ENCODE measurements at places on chromosomes 4 and X.

GRCh38 chrX:49838374-49838773 lies 9.3 kb downstream of the PAGE4 start:
- no peak for DNase-seq

- no peak for DNase-seq
Measured at GRCh38 chr4:136922066-136922465, 610.2 kb downstream of the PCDH18 start.

DNA sequence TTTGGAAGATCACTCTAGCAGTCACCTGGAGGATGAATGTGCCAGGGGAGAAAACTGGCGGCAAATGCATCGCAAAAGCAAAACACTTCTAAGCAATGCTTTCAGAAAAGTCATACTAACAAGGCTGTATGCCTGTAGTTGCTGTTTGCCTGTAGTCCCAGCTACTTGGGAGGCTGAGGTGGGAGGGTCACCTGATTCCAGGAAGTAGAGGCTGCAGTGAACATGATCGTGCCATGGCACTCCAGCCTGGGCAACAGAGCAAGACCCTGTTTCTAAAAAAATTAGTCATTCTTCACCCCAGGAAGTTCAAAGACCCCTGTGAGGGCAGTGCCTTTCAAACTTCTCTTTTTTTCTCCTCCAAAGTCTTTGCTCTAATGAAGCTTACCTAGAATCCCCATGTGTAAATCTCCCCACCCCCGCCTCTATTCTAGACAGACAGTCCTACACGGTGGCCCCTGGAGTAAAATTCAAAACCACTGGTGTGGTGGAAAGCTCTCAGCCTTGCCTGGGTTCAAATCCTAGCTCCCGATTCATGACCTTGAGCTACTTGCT lies 5.5 kb downstream of the SOWAHD start:
- DNase-seq, result no peak

DNA sequence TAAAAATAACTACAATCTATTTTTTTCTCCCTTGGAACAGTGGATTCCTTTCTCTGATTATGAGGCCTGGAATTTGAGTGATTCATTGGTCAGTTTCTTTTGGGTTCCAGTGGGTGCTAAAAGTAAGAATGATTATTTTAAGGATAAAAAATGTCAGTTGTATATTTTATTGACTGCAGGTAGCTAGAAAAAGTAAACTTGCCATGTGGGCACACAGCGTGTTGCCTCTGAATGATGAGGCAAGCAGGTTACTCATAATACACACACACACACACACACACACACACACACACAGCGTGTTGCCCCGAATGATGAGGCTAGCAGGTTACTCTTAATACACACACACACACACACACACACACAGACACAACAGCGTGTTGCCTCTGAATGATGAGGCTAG lies 13.8 kb downstream of the GALNT7 start:
- DNase-seq, result peak; percentile 16

- DNase-seq, result no peak
Measured at GRCh38 chr4:13918991-13919441, 291.5 kb upstream of the BOD1L1 start.

DNA sequence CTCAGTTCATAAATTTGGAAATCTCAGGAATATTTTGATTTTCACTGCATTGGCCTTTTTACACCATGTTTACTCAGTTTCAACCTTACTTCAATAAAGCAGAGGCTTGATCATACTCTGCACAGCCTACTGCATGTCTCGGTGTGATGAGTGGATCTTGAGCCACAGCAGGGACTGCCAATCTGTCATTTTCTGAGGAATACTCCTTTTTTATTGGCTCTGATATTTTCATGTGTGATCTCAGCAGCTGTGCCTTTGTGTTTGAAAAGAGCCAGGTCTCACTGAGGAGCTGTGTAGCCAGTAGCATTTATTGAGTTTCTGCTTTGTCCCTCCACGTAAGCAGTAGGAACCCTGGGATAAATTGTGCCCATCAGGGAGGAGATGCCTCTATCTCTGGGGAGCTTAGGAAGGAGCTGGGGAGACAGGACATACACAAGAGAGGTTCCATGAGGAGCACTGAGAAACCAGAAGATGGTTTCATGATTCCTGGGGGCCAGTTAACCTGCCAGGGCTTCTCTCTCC lies 18.9 kb upstream of the TRIM2 start:
- no peak for DNase-seq

- DNase-seq, result no peak
Measured at GRCh38 chr4:8316251-8316771, 46.8 kb downstream of the HTRA3 start.

DNA sequence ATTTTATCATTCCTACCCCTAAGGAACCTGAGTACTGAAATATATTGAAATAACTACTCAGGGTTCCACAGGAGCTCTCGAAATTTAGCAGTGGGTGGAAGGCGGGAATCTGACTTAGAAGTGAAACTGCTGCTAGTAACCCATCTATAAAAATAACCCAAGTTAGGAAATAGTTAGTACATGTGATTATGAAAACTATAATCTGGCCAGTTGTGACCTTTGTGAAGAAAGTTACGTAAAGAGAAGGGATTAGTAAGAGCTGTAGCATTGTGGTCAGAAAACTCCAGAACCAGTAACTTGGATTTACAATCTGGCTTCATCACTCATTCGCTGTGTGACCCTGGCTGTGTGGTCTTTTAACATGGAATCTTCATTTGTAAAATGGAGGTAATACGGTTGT lies 175.5 kb downstream of the RAPGEF2 start:
- DNase-seq, result no peak

DNA sequence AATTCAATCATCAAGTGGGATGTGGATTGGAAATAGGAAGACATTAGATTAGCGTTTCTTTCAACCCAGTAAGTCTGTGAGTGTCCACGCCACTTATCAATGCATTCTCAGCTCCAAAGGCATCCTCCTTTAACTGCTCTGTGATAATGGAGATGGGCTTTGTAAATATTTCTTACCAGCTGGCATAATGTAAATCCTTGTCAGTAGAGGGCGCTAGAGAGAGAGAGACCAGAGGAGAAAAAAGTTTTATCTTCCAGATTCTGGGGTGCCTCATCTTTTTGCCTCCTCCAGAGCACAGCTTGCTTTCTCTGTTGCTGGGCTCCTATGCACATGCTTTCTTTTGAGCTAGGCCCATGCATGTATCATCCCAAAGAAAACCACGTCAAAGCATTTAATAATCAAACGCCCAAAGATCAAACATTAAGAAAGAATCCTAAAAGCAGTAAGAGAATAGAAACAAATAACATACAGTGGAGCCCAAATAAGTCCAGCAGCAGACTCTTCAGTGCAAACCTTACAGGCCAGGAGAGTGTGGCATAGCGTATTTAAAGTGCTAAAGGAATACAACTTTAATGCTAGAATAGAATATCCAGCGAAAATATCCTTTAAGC lies 9.6 kb upstream of the MTMR1 start:
- DNase-seq, result no peak

- no peak for DNase-seq
Measured at GRCh38 chrX:76155786-76156185, 17.1 kb upstream of the PBDC1 start.

- DNase-seq, result no peak
Measured at GRCh38 chrX:73131877-73132276, 52.6 kb upstream of the PABPC1L2A start.

- DNase-seq, result no peak
Measured at GRCh38 chrX:132480581-132481203, 8.1 kb downstream of the MBNL3 start.

GRCh38 chr4:151407466-151408379 lies 1.3 kb upstream of the FHIP1A start:
- no peak for DNase-seq

GRCh38 chr4:181509073-181509472 lies 734.1 kb upstream of the TENM3 start:
- DNase-seq, result no peak

DNA sequence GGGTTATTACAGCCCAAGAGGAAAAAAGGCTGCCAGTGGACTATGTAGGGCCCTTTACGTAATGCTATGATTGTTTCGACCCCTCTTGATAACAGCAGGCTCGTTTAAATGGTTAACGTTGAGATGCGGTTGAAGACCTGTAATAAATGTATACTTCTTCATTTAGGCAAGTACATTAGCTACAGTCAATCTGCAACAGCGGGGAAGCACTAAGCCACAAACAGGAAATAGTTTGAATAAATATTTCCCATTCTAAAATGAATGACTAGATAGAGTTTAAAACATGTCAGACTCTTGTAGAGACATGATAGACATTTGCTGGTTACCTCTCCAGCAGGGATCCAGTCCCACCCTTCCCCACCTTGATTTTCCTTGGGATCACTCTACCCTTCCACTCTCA lies 38.1 kb upstream of the STIM2 start:
- DNase-seq, result no peak

DNA sequence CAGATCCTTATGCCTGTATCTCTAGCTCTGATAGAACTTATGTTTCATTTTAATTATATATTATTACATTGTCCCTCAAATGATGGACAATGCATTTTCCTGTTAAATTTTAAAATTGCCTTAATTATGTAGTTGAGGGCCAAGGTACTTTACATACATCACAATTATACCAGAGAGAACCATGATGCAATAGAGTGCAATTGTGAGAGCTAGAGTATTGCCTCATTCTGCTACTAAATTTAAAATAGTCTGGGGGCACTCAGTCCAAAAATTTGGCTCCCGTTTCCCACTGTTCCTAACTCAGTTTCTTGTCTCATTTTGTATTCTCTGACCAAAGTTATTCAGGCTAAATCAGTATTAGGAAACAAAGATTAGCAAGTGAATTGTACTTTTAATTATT lies 378.5 kb upstream of the ZFP42 start:
- DNase-seq, result no peak

DNA sequence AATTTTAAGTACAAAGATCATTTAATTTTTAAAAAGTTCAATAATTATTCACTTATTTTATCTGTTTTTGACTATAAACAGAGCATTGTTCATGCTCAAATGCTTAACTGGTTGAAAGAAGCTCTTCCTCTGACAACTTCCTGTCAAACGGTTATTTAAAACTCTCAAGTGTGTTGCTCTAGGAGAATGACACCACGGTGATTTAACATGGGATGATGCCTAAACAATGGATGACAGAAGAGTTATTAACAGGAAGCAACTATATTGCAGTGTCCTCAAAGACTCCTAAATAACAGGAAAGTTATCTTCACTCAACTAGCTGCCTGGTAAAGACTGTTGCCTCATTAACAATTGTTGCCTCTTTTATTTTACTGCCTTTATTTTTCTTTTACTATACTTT lies 509.6 kb downstream of the PACRGL start:
- DNase-seq, result no peak

Data from thoracic aorta (tissue), 2 donors.